ENCODE measurements at places on chromosomes 3 and 15.

GRCh38 chr15:59373215-59373614 lies 544 bp upstream of the MYO1E start:
- DNase-seq: no peak

GRCh38 chr3:123489400-123490004 lies 40.6 kb upstream of the ADCY5 start:
- peak; percentile 72 for DNase-seq

DNA sequence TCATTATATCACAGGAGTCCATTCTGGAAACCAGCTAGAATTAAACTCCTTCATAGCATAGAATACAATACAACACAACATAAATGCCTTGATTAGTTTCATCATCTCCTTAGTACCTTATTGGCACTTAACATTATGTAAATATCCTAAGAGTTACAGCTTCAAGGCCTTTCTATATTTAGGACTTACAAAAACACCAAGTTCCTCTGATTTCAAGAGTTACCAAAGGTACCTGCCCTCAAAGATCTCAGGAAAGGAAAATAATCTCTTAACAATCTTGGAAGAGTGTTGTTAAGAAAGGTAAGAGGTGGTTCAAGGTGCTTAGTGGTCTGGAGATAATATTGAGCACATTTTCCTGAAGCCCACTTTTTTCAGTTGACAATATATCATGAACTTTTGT lies 477.7 kb downstream of the IGSF11 start:
- no peak for DNase-seq

DNA sequence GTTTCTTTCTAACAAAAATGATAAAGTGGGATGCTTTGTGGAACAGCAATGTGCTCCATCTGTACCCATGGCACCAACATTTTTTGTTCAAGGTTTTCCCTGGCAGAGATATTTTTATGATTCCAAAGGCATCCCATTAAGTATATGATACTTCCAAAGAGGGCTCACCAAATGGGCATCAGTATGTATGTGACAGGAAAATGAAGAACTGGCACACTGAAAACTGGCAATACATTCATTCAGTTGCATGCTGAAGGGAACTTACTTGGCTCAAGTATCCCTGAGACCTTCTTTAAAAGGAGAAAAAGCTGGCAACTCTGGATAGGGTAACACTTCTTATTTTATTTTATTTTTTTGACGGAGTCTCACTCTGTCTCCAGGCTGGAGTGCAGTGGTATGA lies 249.8 kb downstream of the IL20RB start:
- no peak for DNase-seq

- no peak for DNase-seq
Observed at GRCh38 chr3:74711913-74712512, 97.6 kb upstream of the CNTN3 start.

DNA sequence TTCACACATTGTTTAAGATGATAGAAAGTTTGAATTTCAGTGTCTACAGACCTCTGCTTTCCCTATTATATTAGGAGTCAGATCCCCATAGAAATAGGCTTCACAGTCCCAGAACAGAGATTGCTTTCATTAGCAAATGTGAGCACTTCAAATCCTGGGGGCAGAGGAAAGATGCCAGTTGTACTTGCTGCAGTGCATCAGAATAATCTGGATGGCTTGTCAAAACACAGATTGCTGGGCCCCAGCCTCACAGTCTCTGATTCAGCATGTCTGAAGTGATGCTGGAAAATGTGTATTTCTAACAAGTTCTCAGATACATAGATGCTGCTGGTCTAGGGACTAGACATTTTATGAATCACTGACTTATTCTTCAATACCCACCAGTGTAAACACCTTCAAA lies 375.2 kb downstream of the FGF12 start:
- no peak for DNase-seq

- no peak for DNase-seq
Observed at GRCh38 chr15:56383010-56383409, 17.8 kb downstream of the TEX9 start.

DNA sequence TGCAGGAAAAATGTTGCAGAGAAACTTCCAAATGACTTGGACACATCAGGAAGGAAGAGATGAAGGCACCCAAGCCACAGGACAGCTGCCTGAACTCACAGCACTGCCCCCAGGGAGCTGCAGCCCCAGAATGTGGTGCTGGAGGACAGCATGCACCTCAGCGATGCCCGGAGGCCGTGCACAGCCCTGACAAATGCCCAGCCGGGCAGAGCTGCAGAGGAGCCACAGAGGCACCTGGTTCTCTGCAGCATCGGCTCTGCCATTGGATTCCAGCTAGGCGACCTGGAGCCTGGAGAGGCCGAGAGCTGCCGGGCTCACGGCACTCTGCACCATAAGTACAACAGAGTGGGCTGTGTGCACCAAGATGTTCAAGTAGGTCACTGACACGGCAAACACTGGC lies 97.5 kb downstream of the OCA2 start:
- no peak for DNase-seq

DNA sequence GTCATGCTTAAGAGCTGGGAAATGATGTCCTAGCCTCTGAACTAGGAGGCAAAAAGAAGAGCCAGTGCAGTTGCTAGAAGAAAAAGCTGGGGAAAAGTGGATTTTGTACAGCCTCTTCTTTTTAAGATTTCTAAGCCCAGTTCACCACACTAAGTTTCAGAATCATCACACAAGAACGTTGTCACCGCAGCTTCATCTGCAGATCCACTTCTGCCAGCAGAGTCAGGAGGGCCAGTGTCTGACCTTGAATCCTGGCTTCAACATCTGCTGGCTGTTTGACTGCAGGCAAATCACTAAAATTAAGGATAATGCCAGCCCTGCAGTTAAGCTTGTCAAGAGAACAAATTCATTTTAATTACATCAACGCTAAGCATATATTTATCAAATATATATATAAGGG lies 36.2 kb downstream of the HDC start:
- DNase-seq: peak; percentile 8

- no peak for DNase-seq
Observed at GRCh38 chr3:110430146-110430545, 641.5 kb upstream of the NECTIN3 start.

DNA sequence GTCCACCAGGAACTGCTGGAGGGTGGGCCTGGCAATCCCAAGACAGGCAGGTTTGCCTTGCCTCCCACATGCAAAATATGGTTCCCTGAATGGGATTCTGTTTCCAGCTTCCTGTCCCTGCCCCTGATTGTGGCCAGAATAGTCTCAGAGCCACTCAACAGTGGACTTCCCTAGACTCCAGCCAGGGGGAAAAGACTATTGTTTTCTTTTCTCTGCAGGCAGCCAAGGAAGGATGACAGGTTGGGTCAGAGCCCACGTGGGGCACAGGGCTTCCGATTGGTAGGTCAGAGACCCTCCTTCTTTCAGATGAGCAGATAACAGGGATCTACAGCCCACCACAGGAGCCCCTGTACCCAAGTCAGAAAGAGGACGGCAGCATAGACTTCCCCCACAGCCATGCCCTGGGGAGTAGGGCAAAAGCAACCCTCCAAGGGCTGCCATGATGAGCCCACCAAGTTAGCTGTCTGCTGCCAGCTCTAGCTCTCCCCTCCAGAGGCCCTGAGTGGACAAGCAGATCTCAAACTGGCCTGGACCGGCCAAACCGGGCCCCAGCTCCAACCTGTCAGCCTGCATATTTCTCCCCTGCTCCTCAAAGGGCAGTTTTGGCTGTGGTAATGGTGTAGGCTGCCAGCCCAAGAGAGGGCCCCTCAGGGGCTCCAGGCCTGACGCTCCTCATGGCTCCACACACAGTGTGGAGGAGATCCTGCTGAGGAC lies 6.4 kb downstream of the TLR9 start:
- DNase-seq: peak; percentile 54

DNA sequence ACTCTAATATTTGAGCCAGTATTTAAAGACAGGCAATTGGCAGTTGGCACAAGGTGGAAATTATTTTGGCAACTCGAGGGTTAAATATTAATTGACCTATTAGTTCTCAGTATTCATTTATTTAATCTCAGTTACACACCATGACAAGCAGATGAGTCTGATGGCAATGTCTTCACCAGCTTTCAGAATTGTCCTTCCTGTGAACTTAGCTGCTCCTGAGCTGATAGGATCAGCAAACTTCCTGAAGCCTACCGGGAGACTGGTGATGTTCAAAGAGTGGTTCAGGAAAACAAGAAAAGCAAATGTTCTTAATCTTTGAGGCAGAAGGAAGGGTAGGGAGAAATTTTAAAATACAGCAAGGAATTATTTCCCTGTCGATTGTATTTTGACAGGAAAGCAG lies 522.2 kb downstream of the SOX2 start:
- no peak for DNase-seq

DNA sequence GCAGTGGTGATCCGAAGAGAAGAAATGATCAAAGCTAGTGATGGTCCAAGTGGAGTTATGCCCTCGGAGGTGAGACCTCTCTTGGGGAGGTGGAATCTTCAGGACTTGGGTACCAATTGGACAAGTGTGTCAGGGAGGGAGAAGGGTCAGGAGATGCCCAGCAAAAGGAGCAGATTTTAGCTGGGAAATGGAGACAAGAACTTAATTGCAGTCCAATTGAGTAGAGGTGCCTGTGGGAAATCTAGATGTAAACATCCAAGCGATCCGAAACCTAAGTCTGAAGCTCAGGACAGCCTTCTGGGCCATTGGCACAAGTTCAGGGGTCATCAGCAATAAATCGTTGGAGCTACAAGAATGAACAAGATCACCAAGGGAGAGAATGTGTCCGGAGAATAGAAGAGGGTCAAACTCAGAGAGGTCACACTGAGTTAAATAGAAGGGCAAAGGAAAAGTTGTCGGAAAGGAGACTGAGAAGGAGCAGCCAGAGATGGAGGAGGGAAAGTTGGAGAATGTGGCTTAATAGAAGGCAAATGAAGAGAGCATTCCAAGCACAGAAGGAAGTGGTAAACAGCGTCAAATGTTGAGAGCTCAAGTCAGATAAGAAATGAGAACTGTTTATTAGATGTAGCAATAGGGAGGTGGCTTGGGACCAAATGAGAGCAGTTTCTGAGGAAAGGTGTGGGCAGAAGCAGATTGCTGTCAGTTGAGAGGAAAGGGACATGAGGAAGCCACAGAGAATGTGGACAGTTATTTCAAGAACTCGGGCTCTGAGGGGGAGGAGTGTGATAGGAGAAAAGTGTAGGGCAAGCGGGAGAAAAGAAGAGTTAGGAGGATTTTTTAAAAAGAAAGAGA lies 64.2 kb upstream of the FNDC3B start:
- peak; percentile 89 for DNase-seq

GRCh38 chr3:49120096-49120437 lies 556 bp downstream of the USP19 start:
- DNase-seq: no peak

GRCh38 chr15:26143221-26143620 lies 280.1 kb upstream of the ATP10A start:
- no peak for DNase-seq

Measured in fibroblast of pulmonary artery (primary cell).